ENCODE measurements at places on chromosomes 7 and 10.

GRCh38 chr7:138023618-138024342 is 21.9 kb upstream of the CREB3L2 start:
- DNase-seq = peak; percentile 66

DNA sequence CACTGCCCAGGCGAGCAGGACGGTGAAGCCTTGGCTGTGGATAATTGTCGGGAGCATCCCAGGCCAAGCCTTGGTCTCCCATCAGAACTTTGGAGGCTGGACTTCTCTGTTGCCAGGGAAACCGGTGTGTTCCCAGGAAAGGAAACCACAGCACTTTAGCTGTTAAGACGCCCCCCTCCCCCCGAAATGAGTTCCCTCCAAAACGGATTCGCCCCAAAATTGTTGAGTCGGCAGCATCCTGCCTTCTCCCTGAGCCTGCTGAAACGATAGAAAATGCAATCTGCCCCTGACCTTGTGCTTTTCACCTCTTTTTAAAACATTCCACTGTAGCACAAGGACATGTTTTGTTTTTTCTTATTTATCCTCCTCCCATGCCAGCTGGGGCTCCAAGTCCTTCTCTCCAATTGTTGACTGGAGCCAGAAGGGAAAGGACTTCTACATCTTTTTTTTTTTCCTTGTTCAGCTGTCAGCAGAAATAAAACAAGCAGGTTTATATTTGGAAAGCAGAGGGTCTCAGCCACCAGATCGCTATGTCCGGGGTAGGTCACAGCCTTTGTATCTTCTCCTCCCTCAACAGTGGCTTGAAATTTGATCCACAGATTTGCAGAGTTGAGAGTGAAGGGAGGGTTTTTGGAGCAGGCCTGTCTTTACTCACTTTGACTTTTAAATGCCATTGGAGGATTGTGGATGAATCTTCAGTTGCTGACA is 116.5 kb downstream of the ZMIZ1 start:
- DNase-seq = no peak

GRCh38 chr7:155533827-155534690 is 12.3 kb downstream of the CNPY1 start:
- DNase-seq = peak; percentile 85

DNA sequence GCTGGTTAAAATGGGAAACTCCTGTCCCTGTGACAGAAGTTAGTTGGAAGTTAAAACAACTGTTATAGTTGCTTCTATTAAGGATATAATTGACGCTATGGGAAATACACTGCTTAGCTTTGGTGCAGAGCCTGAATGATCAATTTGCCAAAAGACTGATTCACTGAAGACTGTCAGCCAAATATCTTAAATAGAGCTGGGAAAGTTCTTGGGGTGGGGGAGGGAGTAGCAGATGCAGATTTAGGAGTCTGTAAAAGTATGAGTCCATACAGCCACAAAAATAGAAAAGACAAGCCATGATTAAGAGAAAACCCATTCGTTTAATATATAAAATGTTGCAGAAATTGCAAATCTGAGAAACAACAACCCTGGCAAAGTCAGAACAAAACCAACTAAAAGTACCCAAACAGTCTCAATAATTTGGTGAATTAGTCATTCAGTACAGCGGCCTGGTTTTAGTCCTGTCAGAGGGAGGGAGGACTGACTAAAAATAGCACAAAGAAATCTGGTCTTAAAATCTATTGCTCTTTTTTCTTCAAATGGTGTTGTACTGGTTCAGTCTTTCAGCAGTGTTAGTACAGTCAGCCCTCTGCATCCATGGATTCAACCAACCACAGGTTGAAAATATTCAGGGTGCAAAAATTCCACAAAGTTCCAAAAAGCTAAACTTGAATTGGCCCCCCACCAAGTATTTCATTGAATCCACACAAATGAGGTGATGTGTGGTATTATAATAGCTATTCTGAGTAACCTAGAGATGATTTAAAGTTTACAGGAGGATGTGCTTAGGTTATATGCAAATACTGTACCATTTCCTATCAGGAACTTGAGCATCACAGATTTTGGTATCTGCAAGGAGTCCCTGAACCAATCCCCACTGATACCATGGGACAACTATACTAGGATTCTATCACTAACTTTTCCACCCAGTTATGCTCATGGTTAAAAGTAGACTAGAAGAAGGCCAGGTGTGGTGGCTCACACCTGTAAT is 30.0 kb downstream of the STK17A start:
- DNase-seq = peak; percentile 64

GRCh38 chr10:12978891-12979290 is 22.6 kb downstream of the CCDC3 start:
- DNase-seq = no peak

DNA sequence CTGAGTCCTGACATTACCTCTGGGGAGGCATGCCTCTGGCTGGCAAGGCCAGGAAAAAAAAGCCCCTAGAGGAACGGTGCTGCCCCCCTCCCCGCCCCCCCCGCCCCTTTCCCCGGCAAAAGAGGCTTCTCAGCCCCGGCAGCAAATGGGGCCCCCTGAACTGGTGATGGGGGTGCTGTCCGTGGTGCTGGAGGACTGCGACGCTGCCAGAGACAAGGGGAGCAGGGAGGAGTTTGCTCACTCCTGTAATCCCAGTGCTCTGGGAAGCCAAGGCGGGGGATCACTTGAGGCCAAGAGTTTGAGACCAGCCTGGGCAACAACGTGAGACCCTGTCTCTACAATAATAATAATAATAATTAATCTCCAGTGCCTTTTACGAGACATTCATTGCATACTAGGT is 23.7 kb downstream of the SRRM3 start:
- peak; percentile 74 for DNase-seq

GRCh38 chr10:16909271-16909767 is 92.1 kb upstream of the RSU1 start:
- no peak for DNase-seq
